ENCODE measurements at places on chromosomes 12 and 14.
A peak's percentile ranks its signal among the peaks of the same experiment; 100 is the strongest.

- DNase-seq: no peak
Measured at GRCh38 chr12:132196038-132196872, 52.0 kb downstream of the NOC4L start.

GRCh38 chr14:37622231-37622923 lies 26.9 kb downstream of the TTC6 start:
- peak; percentile 47 for DNase-seq

DNA sequence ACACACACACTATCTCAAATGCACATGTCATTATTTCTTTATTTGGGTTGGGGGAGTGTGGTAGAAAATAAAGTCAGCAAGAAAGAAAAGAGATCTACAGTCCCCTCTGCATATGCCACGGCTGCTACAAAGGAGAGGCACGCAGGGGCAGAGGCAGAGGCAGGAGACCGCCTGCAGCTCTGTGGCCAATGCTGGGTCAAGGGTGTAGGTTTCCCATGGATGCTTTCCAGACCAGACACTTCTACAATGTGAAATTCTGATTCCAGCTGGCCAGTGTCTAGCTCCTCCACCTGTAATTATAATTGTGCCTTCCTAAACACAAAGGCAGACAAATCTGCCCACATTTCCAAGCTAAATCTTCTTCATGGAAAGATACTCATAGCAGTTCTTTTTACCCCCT lies 19.2 kb downstream of the VPS37B start:
- no peak for DNase-seq

GRCh38 chr12:132446633-132447326 lies 43.2 kb upstream of the FBRSL1 start:
- DNase-seq: no peak

GRCh38 chr14:50008974-50009373 lies 107.4 kb downstream of the VCPKMT start:
- no peak for DNase-seq

GRCh38 chr12:13074396-13075117 lies 28.9 kb downstream of the GSG1 start:
- DNase-seq: no peak

- no peak for DNase-seq
Measured at GRCh38 chr14:65012353-65012752, 25.7 kb downstream of the FNTB start.

GRCh38 chr12:130628304-130628703 lies 87.8 kb downstream of the RIMBP2 start:
- DNase-seq: no peak

GRCh38 chr12:85466890-85467289 lies 186.9 kb downstream of the ALX1 start:
- DNase-seq: no peak

DNA sequence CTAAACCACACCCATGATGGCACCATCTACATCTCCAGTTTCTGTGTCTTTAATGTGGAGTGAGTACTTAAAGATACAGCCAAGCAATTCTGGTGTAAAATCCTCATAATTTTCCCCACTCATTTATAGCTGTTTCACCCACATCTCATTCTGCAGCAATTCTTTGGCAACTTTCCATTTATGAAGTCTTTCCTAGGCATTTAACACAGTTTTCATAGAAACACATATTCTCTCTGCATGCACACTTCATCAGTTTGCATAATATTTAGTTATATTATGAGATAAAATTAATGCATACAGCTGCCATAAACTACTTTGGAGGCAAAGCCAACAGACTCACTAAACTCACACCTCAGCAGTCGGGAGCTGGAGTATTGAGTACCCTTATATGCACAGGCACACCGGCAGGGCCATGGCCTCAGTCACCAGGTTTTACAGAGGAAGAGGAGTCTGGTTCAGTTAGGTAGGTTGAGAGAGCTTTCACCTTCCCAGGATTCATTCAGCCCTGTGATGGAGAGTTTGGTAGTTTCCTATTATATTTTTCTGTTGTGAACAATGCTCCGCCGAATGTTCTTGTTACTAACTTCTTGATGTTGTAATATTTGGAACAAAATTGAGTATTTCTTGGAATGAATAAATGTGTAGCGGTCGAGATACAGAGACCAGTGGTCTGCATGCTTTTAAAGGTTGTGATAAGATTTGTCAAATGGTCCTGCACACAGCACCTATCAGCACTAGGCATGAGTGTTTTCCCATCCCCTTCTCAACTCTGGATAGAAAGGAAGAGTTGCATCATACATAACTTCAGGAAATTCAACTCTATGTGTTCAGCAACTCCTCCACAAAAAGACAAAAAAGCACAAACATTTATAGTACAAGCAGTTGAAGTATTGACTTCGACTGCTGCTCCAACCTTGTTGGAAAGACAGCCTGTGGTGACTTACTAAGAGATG lies 123.5 kb downstream of the TTC8 start:
- DNase-seq: no peak

- no peak for DNase-seq
Measured at GRCh38 chr12:57738661-57739237, at the start of gene AGAP2. TSS of gene AGAP2 (minus strand) at chr12:57738742. CDS start at chr12:57738246, 496 bp downstream.

GRCh38 chr12:116406529-116406928 lies 129.0 kb upstream of the MED13L start:
- DNase-seq: no peak

GRCh38 chr12:68867606-68868005 lies 59.6 kb downstream of the MDM2 start:
- no peak for DNase-seq

DNA sequence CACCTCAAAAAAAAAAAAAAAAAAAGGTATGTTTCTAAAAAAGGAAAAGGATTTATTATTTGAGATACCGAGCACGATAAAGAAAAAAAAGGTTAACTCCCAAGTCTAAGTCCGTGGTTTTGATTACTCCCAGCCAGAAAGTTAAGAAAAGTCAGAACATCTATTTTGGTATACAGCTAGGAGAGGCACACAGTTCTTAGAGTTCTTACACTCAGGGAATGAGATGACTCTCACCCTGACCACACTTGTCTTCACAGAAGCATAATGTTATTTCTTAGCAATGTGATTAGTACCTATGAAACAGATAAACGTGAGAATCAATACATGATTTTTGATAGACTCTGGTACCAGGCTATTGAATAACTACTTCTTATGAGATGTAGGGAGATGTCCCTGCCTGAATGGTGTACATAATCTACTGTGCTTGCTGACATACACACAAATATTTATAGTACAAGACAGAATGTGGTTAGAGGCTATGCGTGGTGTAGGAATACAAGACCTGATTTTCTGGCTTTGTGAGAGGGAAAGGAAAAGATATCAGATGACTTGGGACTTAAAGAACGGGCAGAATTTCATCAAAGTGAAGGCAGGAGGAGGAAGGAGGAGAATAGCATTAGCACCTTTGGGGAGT lies 31.6 kb downstream of the LIMA1 start:
- no peak for DNase-seq

GRCh38 chr14:39581474-39581873 lies 149.2 kb upstream of the FBXO33 start:
- no peak for DNase-seq

GRCh38 chr14:40685764-40686163 lies 920.9 kb upstream of the LRFN5 start:
- DNase-seq: no peak

DNA sequence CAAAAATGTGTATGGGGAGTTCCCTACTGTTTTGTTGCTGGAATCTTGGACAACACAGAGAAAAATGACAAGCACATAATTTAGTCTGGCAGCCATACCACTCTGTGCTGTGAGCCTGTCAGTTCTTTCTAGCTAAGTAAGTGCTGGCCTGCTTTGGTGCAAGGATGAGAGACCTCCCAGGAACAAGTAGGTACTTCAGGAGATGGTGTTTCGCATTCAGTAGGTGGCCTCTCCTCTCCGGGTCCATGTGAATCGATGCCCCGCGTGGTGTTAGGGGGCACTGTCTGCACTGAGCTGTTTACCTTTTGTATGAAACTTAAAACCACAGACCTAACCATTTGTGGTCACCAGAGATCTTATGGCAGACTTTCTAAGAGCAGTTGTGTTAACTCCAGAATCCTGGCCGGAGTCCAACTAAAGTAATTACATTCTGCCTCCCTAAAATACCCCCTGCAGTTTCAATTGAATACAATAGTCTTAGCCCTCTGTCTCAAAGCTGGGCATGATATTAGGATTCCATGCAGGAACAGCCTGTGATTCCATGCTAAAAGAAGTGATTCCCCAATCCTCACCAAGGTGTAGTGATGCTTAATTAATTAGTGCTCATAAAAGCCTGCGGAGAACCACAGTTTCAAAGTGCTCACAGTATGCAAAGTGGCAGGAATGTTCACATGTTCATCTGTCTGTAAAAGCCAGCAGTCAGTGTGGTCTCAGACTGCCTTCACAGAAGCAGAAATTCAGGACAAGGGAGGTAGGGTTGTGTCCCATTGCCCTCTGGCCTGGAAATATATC lies 64.2 kb downstream of the LLPH start:
- DNase-seq: peak; percentile 20

- no peak for DNase-seq
Measured at GRCh38 chr14:81582420-81582819, 48.8 kb upstream of the SEL1L start.

DNA sequence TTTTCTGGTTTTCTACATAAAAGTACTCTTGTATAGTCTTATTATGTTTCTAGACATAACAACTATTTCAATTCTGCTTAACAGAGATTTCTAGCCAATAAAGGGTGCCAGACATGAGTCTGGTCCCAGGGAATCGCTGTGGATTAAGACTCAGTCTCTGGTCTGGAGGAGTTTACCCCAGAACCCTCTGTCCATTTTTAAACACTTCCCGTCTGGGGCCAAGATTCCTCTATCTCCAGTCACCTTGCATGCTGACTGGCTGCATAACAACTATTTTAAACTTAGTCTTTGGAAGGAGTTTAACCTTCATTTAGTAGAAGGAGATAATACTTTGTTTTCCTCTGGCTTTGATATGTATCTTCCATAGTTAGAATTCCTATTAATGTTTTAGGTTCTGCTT lies 163.1 kb upstream of the IFNG-AS1 start:
- DNase-seq: no peak

- no peak for DNase-seq
Measured at GRCh38 chr12:62522984-62523383, 56.4 kb downstream of the MON2 start.

DNA sequence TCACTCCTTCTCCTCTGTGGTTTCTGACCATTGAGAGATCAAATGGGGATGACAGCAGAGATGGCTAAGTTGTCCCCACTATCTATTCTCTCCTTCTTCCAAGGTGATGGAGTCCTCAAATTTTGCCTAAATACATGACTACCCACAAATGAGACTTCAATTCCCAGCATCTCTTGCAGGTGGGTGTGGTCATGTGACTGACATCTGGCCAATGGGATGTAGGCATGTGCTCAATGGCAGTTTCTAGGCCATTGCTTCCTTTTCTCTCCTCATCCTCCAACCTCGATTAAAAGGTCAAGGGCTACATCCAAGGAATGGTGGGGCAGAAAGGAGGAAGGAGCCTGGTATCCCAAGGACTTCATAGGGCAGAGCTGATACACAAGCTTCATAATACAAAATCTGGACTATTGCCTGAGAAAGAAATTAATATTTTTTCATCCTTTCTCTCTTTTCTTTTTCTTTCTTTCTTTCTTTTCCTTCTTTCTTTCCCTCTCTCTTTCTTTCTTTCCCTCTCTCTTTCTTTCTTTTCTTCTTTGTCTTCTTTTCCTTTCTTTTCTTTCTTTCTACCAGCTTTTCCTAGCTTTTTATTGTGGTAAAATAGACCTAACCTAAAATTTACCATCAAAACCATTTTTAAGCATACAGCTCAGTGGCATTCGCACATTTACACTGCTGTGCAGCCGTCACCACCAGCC lies 100.9 kb upstream of the PRB2 start:
- no peak for DNase-seq

- no peak for DNase-seq
Measured at GRCh38 chr12:28611449-28611848, 421.2 kb downstream of the CCDC91 start.

GRCh38 chr12:86826051-86826450 lies 569.9 kb upstream of the MGAT4C start:
- DNase-seq: no peak

DNA sequence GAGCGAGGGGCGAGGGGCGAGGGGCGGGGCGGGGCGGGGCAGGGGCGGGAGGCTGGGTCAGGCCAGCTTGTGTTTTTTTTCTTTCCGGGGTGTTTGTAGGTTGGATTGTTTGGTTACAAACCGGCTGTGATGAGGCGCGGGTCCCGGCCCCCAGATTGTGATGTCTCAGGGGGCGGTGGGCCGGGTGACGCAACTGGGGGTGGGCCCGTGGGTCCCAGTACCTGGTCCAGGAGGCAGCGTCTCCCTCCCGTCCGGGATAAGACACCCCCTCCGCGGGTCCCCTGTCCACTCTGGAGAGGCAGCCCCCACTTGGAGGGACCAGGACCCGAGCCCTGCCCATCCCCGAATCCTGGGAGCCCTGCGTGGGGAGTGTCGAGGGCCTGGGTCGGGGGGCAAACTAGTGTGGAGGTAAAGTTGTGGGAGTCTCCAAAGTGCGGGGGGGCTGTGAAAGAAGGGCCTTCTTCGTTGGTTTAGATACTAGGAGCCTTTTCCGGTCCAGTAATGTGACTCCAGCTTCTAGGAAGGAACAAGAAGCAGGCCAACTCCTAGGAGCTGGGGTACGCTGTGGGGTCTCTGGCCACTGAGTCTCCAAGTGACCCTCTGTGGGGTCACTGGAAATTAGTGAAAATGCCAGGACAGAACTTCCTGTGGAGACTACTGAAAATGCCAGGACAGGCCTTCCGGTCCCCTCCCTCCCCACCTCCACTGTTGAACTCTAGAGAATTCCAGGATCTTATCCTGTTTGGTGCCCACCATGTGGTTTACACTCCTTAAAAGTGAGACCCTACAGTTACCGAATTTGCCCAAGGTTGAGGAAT lies 579 bp upstream of the CLMN start:
- DNase-seq: no peak

Measured in endothelial cell of umbilical vein (primary cell).